Fibroblast of villous mesenchyme (primary cell): ENCODE measurements at places on chromosomes 13 and 19.
A peak's percentile ranks its signal among the peaks of the same experiment; 100 is the strongest.

GRCh38 chr13:96025283-96025682 lies 27.9 kb downstream of the UGGT2 start:
- no peak for DNase-seq

- DNase-seq, result peak; percentile 51
Measured at GRCh38 chr19:18488838-18489626, 32.8 kb downstream of the ELL start.

DNA sequence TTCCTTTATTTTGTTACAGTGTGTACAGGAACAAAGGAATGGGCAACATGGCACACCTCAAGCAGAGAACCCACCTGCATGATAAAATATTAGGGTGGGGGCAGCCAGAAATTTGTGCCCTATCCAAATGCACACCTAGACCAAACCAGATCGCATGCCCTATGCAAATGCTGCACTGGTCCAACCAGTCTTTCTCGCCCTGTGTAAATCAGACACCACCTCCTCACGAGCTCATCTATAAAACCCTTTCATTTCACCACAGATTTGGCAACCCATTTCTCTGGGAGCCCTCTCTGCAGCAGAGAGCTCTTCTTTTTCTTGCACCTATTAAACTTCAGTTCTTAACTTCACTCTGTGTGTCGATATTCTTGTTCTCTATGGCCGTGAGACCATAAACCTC lies 1559.2 kb downstream of the SLITRK1 start:
- no peak for DNase-seq

GRCh38 chr19:42177686-42178019 lies 39.8 kb downstream of the DEDD2 start:
- no peak for DNase-seq

DNA sequence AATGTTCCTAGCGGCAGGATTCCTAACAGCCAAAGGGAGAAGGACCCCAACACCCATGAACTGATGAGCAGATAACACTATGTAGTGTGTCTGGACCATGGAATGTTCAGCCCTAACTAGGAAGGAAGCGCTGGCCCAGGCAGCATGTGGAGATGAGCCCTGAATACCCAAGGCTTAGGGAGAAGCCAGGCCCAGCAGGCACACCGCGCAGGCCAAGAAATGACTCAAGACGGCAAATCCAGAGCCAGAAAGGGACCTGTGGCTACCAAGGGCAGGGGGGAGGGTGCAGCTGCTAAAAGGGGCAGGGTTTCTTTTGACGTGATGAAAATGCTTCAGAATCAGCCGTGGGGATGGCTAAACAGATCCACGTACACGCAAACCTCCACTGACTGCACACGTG lies 20.7 kb upstream of the TINCR start:
- no peak for DNase-seq

- no peak for DNase-seq
Measured at GRCh38 chr13:40432018-40432978, 234.1 kb downstream of the FOXO1 start.

- no peak for DNase-seq
Measured at GRCh38 chr13:112452380-112453206, 76.4 kb downstream of the SPACA7 start.

GRCh38 chr13:101660711-101661110 lies 208.2 kb downstream of the ITGBL1 start:
- DNase-seq, result no peak

- DNase-seq, result no peak
Measured at GRCh38 chr13:39646122-39646521, 9.3 kb upstream of the COG6 start.

DNA sequence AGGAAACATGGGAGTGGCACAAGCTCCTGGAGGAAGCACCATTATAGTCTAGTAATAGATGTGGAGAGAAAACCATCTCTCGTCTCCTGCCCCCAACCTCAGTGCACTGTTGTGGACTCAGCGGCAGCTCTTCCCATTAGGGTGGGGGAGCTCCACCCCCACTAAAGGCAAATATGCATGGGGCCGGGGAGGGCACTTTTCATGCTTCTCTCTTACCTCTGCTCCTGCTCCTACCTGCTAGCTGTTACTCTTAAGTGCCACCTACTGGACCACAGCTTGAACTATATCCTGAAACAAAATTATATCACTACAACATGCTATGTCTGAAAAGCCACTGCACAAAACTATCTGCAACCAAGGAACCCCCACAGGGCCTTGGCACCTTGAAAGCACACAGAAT lies 112.6 kb upstream of the DACH1 start:
- DNase-seq, result no peak

DNA sequence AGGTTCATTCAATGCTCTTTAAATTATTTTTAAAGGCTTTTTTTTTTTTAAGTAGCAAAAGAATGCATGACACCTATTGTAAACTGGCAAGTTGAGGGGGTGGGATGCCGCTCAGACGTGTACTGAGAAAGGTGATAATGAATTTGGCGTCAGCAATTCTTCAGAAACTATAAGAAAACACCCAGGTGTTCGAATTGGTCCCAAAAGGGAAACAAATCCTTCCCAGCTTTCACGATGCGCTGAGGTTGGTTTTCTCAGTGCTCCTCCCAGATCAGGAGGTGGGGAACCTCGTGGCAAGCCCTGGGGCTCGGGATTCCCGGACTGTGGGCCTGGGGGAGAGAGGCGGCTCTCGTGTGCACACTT lies 543 bp upstream of the FAM124A start:
- peak; percentile 14 for DNase-seq

- no peak for DNase-seq
Measured at GRCh38 chr13:27833206-27833605, 40.9 kb downstream of the GSX1 start.

GRCh38 chr13:33150126-33150525 lies 133.9 kb downstream of the KL start:
- DNase-seq, result peak; percentile 71

DNA sequence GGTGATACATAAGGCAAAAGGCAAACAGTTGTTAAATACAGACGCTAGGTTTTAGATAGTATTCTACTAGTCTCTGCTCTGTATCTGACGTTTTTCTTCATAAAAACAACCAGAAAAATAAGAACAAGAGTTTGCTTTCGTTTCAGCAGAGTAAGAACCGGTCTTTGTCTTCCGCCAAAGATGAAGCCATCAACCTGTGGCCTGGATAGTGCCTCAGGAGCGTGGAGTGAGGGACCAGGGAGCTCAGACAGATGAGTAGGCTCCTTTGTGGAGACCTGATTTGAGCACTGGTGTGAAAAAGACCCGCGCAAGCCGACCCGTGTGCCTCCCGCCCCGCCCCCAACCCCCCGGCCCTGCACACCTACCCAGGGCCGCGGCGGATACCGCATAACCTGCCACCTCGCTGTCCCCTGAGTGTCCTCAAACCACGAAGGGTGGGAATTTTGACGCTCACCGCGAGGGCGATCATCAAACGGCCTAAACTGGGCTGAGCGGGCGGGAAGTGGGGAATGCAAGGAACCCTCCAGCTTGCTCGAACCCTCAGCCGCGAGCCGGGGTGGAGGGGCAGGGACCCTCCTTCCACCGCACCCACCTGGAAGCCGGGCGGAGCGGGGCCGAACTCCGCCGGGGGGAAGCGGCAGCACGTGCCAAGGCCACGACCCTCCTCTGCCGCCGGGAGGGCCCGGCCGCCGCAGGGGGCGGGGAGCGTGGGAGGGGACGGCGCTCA lies 866 bp upstream of the LMO7 start:
- peak; percentile 47 for DNase-seq

- no peak for DNase-seq
Measured at GRCh38 chr13:76991432-76991795, 467 bp upstream of the CLN5 start.

GRCh38 chr13:111153977-111154332 lies 38.8 kb downstream of the ARHGEF7 start:
- peak; percentile 44 for DNase-seq

- no peak for DNase-seq
Measured at GRCh38 chr13:25660996-25661395, 289.2 kb downstream of the ATP8A2 start.

DNA sequence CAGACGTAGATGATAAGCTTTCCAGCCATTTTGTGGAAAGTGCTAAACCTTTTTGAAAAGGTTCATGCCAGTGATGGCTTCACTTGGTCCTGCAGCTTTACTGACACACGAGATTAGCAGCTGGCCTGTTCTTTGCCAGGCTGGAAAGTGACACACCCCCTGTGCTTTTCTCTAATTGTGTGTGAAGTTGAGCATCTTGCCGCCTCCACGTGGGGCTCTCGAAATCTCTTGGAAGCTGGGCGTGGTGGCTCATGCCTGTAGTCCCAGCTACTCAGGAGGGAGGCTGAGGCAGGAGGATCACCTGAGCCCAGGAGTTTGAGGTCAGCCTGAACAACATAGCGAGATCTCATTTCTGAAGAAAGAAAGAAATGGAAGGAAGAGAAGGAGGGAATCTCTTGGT lies 25.3 kb upstream of the EHD2 start:
- DNase-seq, result no peak
